ENCODE measurements at places on chromosomes 4 and X.
A peak's percentile ranks its signal among the peaks of the same experiment; 100 is the strongest.

- no peak for DNase-seq
Measured at GRCh38 chrX:148298737-148299136, 201.7 kb upstream of the AFF2 start.

DNA sequence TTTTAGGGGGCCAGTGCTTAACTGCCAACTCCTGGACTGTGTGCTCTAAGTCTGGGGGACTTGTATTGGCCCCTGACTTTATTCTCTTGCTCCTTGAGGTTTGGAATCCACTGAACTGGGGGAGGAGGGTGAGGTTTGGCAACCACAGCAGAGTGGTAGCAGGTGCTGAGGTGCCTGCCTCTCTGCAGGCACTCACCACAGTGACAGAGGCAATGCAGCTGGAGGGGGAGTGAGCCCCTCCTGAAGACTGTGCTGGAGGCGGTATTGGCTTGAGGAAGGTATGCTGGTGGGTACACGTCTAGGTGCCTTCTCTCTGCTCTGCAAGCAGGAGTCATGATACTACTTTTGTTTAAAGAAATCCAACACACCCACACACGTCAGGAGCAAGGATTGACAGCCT, 24.6 kb downstream of the CFAP299 start:
- DNase-seq, result no peak

GRCh38 chr4:81152839-81153713, 61.9 kb downstream of the PRKG2 start:
- no peak for DNase-seq

DNA sequence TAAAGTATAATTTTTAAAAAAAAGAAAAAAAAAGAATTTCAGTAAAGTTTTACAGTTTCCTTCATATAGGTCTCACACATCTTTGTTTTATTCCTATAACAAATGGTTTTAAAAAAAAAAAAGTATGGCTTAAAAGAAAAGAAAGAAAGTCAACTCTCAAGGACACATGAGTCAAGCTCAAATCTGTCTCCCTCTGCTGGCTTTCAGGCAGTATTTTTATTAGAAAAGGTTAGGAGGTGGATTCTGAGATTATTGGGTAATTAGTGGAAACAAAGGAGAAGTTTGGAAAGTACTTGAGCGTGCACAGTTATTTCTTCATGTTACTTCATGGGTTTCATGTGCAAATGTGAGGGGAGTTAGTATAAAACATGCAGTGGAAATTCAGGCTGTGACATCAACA, 36.6 kb upstream of the BTC start:
- no peak for DNase-seq

GRCh38 chr4:67103001-67103747, 442.1 kb downstream of the CENPC start:
- DNase-seq, result no peak

GRCh38 chr4:7863911-7864681, 75.6 kb downstream of the AFAP1 start:
- DNase-seq, result no peak

- DNase-seq, result no peak
Measured at GRCh38 chr4:10761903-10762302, 77.3 kb upstream of the CLNK start.

- no peak for DNase-seq
Measured at GRCh38 chr4:15694431-15694830, 8.4 kb upstream of the BST1 start.

DNA sequence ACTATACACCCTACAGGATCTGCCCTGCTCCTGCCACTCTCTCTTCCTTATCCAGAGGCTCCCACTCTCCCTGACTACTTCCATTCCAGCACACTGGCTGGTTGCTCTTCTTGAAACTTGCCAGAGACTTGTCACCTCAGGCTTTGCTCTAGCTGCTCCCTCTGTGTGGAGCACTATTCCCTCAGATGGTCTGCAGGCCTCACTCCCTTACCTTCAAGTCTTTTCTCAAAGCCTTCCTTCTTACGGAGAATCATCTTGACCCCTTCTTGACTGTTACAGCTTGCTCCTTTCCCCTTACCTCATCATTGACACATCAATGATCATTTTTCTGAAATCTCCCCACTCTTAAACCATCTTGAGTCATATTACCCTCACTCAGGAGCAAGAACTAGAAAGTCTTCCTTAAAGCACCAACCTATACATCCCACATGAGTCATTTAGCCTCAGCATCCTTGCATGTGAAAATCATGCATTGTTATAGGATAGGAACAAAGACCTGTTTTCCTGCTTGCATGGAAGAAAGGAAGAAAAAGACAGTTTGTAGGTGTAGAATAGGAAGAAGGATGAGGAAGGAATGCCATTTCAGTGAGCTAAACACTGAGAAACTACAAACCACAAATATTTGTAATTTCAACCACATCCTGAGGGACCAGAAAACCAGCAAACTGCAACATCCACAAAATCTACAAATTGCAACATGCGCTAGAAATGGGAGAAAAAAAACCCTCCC, 55.7 kb downstream of the ANTXR2 start:
- DNase-seq, result no peak

GRCh38 chrX:119604766-119605463, 1.3 kb downstream of the NKRF start:
- no peak for DNase-seq

DNA sequence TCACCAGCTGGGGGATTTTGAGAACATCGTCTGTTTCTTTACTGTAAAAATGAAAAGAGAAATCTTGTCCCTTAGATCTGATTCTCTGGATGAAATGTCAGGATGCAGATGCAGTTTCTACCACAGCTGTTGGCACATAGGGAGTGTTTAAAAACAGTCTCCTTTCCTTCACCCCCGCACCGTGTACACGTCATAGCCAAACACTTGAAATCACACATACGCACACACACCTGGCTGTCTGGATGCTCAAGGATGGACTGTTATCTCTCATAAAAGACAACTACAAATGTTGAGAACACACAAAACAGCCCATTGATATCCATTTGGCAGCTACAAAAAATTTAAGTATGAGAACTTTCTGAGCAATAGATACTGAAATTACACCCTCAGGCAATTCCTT, 275.8 kb upstream of the CLNK start:
- DNase-seq, result no peak

- peak; percentile 31 for DNase-seq
Measured at GRCh38 chrX:41561045-41561444, 113.9 kb downstream of the NYX start.

- DNase-seq, result peak; percentile 56
Measured at GRCh38 chr4:5051278-5052203, at the start of gene STK32B. TSS of gene STK32B (plus strand) at chr4:5051480.

DNA sequence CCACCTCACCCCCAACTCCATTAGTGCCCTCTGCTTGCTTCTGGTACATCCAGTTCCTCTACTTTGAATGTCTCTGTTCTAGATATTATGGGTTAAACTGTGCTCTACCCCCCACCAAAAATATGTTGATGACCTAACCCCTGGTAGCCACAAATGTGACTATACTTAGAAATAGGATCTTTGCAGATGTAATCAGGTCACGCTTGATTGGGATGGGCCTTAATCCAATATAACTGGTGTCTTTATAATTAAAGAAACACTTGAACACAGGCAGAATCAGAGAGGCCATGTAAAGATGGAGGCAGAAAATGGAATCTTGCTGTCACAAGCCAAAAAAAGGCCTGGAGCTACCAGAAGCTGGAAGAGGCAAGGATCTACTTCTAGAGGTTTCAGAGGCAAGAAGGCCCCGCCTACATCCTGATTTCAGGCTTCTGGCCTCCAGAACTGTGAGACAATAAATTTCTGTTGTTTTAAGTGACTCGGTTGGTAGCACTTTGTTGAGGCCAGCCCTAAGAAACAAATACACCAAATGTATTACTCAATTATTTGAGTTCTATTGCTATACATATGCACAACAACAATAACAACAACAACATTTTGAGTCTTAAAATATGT, 220.0 kb downstream of the PPP3CA start:
- DNase-seq, result no peak

GRCh38 chr4:114728426-114728825, 129.8 kb downstream of the UGT8 start:
- DNase-seq, result no peak

DNA sequence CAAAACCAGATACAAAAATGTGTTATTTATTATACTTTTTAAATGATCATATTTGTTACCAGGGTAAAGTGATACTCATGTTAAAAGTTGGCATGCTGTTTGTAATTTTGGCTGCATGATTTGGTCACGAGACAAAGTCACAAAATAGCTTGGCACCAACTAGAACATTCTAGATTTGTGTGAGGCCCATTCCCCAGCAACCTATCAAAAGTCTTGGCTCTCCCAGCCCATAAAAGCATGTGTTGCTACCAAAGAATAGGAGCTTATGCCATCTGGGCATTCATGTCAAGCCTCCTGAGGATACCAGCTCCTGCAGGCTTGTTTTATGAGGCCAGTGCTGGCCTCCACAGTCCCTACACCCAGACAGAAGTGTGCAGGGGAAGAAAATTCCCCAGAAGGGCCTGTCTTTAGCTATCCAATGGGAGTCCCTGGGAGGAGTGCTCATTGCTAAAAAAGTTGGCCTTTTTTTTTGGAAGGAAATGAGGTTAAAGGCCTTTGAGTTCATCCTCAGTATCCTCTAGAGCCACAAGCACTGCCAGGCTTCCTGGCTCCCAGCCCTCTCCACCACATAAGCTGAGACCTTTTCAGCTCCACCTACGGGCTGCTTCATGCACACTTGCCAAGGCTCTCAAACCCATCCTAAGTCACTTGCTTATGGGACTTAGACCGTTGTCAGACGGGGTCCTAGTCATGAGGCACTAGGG, 211.9 kb upstream of the EOLA2 start:
- no peak for DNase-seq

All from heart right ventricle (tissue), 16 donors.